Umbilical cord (tissue), 2 donors: ENCODE measurements at places on chromosomes 7 and 10.

DNA sequence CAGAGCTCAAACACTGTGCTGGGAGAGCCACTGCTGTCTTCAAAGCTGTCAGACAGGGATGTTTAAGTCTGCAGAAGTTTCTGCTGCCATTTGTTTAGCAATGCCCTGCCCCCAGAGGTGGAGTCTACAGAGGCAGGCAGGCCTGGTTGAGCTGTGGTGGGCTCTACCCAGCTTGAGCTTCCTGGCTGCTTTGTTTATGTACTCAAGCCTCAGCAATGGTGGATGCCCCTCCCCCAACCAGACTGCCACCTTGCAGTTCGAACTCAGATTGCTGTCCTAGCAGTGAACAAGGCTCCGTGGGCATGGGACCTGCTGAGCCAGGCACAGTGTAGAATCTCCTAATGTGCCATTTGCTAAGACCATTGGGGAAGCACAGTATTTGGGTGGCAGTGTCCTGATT is 4.6 kb upstream of the CYP2C19 start:
- no peak for DNase-seq

DNA sequence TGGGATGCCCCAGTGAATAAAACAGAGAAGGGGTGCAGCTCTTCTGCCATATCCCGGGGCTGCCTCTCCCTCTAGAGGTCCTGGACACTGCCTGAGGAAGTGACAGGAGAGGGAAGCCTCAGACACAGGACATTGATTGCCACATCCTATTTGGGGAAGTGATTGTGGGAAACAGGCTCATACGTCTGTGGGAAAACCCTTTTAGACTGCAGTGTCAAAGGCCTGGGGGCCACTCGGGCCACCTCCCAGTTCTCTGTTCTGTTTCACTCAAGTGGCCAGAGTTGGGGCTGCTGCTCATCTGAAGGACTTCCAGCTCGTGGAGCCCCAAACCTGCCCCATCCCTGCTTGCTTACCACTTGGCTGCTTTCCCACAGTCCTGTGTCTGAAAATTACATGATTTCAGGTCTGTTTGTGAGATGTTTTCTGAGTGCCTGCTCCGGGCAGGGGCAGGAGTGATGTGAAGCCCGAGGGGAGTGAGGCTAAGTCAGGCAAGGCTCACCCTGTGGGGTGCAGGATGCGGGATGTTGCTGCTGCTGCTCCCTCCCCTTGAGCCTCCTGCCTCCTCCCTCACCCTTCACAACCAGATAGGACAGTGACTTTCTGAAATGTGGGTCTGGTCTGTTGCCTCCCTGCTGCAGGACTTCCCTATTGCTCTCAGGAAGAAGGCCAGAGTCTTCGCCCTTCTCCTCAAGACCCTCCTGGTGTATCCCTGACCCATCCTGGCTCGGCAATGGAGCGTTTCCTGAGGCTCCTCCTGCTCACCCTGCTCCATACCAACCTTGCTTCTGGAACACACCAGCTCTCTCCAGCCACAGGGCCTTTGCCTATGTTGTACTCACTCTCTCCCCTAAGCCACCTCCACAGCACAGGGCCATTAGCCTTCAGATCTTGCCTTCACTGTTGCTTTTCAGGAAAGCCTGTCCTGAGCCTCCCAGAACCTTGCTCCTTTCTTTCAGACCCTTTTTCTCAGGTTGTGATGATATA is 58.4 kb downstream of the NEURL1 start:
- peak; percentile 26 for DNase-seq

DNA sequence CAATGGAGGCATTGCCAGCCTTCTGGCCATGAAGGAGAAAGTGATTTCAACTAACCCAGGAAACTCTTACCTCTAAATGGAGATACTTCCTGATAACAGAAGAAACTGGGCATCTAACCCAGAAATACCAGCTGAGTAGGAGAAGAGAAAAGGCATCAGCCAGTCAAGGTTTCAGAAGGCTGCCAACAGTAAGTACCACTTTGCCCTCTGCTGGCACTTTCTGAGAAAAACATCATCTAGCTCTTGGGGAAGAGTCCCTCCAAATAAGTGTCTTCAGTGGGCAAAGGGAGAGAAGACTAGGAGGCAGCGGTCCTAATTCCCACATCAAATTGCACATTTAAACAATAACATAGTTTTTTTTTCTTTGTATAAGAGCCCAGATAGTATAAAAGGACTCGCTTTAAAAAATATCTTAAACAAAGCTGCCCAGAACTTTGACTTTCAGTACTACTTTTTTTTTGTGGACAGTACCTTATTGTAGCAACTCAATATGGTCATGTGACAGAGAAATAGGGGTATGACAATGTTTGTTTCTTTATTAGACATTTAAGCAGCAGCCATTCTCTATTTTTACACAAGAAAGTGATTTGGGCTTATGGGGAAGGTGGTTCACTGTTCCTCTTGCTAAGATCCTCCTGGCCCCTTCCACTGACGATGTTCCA is 157.3 kb downstream of the CTTNBP2 start:
- DNase-seq = peak; percentile 75

GRCh38 chr7:92366730-92367129 is 80.6 kb upstream of the GATAD1 start:
- no peak for DNase-seq

GRCh38 chr10:44354771-44355170 is 30.1 kb downstream of the CXCL12 start:
- no peak for DNase-seq

GRCh38 chr10:79181698-79182521 is 113.1 kb downstream of the ZMIZ1 start:
- DNase-seq = no peak
